ENCODE measurements at places on chromosomes 1 and 21. TPM values are rescaled to one million over a fixed set of nuclear protein-coding genes. Genes with fewer than 3 reads are reported as not detected.

REN gene
- 55.1 TPM for polyA plus RNA-seq

CRP gene
- polyA plus RNA-seq, result not detected

LIN28A gene
- polyA plus RNA-seq, result 0.09 TPM

RIPK4 gene
- polyA plus RNA-seq, result 21.5 TPM

FAAH gene
- polyA plus RNA-seq, result 22.7 TPM

CAMSAP2 gene
- 42.8 TPM for polyA plus RNA-seq

DAB1 gene
- 6.5 TPM for polyA plus RNA-seq

GPR153 gene
- polyA plus RNA-seq, result 7.0 TPM

SPRR1B gene
- not detected for polyA plus RNA-seq

SERPINC1 gene
- polyA plus RNA-seq, result 10.1 TPM

TSPAN1 gene
- 91.5 TPM for polyA plus RNA-seq

MMP23B gene
- 31.7 TPM for polyA plus RNA-seq

C4BPA gene
- polyA plus RNA-seq, result 0.75 TPM

OR10X1 gene
- not detected for polyA plus RNA-seq

PTPN14 gene
- polyA plus RNA-seq, result 30.8 TPM

OR2L3 gene
- not detected for polyA plus RNA-seq

KCNT2 gene
- polyA plus RNA-seq, result 13.2 TPM

FCAMR gene
- 10.4 TPM for polyA plus RNA-seq

EDN2 gene
- polyA plus RNA-seq, result 0.95 TPM

RHD gene
- 0.30 TPM for polyA plus RNA-seq

P3R3URF gene
- not detected for polyA plus RNA-seq

PRSS38 gene
- not detected for polyA plus RNA-seq

SPRR2D gene
- not detected for polyA plus RNA-seq

CFHR1 gene
- not detected for polyA plus RNA-seq

F13B gene
- polyA plus RNA-seq, result not detected

RASSF5 gene
- 6.6 TPM for polyA plus RNA-seq

ATP1A4 gene
- 0.04 TPM for polyA plus RNA-seq

OR2T33 gene
- polyA plus RNA-seq, result not detected

BCAN gene
- 0.47 TPM for polyA plus RNA-seq

MORN1 gene
- polyA plus RNA-seq, result 20.6 TPM

CLCNKB gene
- 37.3 TPM for polyA plus RNA-seq

DMRTA2 gene
- not detected for polyA plus RNA-seq

KRTAP13-2 gene
- polyA plus RNA-seq, result not detected

SYNC gene
- 3.0 TPM for polyA plus RNA-seq

RPE65 gene
- 0.25 TPM for polyA plus RNA-seq

ZBTB8B gene
- polyA plus RNA-seq, result 2.0 TPM

TNNT2 gene
- 49.6 TPM for polyA plus RNA-seq

BRINP2 gene
- polyA plus RNA-seq, result 0.29 TPM

DNM3 gene
- 3.5 TPM for polyA plus RNA-seq

FLG gene
- polyA plus RNA-seq, result 2.1 TPM

SELENBP1 gene
- 52.5 TPM for polyA plus RNA-seq

Data from left renal cortex interstitium (tissue), 4 donors.